ENCODE measurements at places on chromosomes 3 and 15.

GRCh38 chr15:89379251-89379695, 44.6 kb upstream of the POLG start:
- DNase-seq, result no peak

DNA sequence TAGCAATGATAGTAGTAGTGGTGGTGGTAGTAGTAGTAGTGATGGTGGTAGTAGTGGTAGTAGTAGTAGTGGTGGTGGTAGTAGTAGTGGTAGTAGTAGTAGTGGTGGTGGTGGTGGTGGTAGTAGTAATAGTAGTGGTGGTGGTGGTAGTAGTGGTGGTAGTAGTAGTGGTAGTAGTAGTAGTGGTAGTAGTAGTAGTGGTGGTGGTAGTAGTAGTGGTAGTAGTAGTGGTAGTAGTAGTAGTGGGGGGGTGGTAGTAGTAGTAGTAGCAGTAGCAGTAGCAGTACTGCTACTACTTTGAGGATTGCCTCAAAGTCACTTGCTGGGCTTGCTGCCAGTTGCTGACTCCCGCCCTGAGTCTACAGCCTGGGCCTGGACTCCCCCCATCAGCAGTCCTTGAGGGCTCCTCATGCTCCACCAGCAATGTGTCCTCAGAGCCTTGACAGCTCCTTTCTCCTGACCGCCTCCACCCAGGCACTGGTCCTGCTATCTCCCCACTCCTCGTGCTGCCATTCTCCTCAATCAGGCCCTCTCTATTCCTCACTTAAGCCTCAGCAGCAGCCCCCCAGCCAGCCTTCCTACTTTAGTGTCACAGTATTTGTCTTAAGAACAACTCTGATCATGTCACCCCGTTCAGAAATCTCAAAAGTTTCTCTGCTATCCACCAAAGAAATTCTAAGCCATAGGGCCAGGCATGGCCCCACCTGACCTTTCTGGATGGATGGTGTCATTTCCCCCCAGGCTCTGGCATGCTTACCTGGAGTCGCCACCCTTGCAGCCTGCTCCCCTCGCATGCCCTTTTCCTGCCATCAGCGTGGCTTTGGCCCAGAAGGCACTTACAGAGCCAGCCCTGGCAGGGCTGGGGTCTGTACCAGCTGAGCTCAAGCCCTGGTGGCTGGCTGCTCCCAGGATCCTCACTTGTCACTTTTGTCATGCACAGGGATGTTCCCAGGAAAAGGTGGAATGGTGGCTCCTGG, 45.6 kb downstream of the DLEC1 start:
- peak; percentile 17 for DNase-seq

DNA sequence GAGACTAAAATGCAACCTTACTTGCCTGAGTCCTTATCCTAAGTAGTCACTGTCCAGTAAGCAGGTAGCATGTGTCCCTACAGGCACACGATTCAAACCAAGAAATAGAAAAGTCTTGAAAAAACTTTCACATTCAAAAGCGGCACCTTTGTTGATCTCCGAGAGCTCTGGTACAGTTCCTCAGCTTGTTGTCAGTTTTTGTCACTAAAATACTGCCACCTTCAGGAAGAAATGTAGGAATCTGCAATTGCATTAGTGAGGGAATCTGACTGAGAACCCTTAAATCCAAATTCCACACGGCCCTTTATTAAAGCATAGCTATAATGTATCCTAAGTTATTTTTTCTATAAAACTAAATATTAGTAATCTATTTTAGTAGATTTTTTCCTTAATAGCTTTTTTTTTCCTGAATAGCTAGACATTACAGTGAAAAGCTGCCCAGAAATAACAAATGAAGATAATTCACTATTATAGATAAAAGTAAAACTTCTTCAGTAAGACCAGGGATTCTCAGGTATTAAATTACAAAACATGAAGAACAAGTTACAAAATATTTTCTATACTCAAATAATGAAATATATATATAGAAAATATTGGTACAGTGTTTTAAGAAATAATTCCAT, 44.0 kb downstream of the CCDC54 start:
- DNase-seq, result peak; percentile 49

GRCh38 chr3:138861798-138862197, 27.1 kb upstream of the PIK3CB start:
- peak; percentile 72 for DNase-seq

DNA sequence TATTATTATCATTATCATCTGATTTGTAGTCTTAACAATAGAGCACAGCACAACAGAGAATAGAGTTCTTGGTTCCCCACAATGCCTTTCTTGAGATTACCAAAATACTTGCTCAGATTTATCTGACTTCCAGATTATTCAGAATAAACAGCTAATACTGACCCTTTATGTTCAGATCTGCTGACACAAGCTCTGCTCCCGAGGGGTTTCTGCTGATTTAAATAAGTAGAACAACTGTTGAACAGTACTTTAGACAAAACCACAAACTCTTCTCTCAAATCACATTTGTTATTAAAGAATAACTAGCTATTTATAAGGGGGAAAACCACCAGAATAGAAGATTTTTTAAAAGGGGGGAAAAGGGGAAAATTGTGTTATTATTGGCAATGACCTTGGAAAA, 380.2 kb upstream of the ATP11B start:
- no peak for DNase-seq

- no peak for DNase-seq
Observed at GRCh38 chr3:101879102-101879501, 29.8 kb downstream of the NFKBIZ start.

- no peak for DNase-seq
Observed at GRCh38 chr3:190008432-190008831, 112.3 kb downstream of the P3H2 start.

DNA sequence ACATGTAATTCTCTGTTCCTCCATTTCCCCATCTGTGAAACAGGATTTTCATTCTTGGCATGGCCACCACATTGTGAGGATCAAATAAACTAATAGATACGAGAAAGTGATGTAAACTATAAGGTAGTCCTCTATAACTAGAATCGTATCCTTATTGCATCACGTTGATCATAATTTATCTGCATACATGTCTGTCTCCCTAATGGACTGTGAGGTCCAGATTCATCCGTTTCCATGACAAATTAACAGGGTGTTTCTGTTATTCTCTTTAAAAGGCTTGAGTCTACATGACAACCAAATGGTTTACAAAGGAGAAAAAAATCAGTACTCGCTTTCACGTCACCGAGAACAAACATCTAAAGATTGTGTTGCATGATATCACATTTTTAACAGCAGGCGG, 53.0 kb downstream of the SST start:
- no peak for DNase-seq

DNA sequence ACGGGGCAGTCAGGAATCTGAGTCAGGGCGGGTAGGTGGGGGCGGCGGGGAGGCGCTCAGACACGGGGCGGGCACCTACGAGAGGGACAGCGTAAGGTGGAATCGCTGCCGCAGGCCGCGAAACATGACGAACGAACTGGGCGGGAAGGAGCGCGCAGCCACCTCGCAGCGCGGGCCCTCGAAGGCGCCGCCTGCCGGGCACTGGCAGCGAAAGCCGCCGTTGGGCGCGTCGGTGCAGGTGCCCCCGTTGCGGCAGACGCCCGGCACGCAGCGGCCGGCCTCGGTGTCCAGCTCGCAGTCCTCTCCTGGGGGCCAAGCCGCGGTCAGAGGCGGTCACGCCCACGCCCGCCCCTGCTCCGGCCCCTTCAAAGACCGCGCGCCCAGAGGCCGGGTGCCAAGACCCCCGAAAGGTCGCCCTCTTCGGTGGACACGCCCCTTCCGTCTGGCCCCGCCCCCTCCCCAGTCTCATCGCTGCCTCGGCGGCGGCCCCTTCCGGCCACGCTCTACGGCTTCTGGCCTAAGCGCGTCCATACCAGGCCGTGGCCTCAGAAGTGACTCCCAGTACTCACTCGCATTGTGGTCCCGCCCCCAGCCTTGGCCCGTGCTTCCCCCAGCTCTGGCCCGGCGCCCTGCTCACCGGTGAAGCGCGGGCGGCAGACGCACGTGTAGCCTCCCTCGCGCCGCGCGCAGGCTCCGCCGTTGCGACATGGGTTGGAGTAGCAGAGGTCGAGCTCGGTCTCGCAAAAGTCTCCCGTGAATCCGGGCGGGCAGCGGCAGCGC, 6.4 kb downstream of the CELSR3 start:
- DNase-seq, result peak; percentile 23

- no peak for DNase-seq
Observed at GRCh38 chr3:119481079-119481478, 12.3 kb downstream of the POGLUT1 start.
